ENCODE measurements at places on chromosomes 7 and 10.

GRCh38 chr10:108385963-108386362 is 1221.5 kb upstream of the SORCS1 start:
- no peak for DNase-seq

GRCh38 chr7:113444261-113444660 is 325.9 kb upstream of the SMIM30 start:
- DNase-seq, result no peak

GRCh38 chr7:116541951-116542350 is 17.1 kb downstream of the CAV1 start:
- DNase-seq, result no peak

DNA sequence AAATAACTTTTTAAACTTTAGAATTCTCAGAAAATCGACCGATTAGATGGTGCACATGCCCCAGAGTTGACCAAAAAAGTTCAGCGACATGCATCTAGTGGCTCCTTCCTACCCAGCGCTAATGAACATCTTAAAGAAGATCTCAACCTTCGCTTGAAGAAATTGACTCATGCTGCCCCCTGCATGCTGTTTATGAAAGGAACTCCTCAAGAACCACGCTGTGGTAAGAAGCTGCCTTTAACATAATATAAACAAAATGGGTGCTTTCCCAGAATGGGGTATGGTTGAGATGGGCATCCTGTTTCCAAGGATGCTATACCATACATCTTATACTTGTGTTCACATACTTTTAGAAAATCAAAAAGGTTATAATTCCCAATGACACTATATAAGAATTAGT is 24.6 kb downstream of the GLRX3 start:
- DNase-seq, result no peak

DNA sequence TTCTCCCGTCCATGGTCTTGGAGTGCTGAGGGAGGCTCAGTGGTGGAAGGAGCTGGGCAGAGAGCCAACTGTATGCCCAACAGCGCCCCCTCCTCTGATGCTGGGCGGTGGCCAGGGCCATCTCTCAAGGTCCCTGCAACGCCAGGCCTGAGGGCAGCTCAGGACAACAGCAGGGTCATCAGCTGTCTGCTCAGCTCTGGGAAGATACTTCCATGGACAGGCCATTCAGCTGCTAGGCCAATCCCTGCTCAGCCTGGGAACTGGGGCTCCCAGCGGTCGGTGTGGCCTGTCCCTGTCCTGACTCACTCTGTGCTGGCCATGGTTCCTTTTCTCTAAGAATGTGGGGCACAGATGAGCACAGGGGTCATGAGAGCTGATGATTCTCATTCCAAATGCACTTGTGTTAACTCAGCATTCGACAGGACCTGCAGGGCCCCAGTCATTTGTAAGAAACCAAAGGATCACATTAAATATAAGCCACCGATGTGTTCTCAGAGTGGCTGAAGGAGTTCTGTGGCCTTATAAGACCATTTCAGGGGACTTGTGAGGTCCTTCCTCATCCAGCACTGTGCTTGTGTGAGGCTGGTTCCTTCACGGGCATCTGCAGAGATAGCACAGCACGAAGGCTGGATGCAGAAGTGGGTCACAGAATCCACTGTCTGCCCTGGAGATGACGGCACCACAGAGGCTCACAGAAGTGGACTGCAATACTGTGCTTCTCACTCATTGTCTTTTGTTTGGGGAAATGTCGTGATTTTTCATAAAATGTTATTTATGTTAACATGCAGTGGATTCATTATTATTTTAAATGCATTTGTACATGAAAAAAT is 73.0 kb downstream of the ADCY1 start:
- no peak for DNase-seq

- DNase-seq, result no peak
Measured at GRCh38 chr7:79615466-79615865, 162.0 kb upstream of the MAGI2 start.

DNA sequence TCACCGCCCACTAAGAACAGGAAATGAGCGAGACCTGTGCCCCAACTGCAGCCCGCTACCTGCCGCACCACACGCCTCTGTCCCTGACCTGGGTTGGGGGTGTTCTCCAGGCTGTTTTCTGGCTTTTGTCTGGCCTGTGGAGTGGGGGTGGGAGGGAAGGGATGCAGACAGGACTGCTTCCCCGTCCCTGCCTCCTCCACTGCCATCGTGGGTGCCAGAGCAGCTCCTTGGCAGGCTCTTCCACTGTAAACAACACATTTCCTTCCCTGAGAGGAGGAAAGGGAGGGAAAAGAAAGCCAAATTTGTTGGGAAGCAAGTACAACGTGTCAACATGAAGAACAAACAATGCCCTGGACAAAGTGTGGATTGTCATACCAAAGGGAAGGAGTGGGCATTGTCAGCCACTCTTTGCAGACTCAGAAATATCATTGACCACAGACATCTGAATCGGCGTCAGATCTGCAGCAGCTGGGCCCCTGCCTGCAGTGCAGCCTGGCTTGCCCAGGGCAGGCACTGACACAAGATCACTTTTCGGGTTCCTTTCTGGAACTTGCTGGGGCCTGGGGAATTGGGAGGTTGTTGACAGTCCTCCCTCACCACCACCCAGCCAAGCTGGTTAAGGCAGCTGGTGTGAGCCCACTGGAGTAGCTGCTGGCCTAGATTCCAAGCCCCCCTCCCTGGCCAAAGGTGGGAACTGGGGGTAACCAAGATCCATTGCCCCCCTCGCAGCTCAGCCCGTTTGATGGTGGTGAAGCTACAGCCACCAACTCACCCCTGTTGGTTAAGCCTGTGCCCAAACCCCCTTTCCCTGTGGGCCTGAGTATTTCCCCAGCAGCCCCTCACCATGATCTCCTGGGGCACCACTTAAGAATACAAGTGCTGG is 22.6 kb upstream of the TRIM8 start:
- no peak for DNase-seq

- DNase-seq, result no peak
Measured at GRCh38 chr7:114901771-114902170, 20.1 kb upstream of the MDFIC start.

DNA sequence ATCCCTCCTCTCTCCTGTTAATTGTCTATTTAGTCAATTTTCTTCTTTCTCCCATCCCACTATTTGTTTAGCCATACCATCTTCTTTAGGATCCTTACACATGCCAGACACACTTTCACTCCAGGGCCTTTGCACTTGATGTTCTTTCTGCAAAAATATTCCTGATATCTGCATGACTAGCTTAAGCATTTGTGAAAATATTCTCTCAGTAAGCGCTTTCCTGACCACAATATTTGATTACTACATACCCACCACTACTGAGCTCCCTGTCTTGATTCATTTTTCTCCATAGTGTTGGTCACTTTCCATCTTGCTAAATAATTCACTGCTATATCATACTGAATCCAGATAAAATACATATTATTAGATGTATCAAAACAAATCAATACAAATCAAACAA is 75.1 kb downstream of the SEMA3D start:
- DNase-seq, result no peak

DNA sequence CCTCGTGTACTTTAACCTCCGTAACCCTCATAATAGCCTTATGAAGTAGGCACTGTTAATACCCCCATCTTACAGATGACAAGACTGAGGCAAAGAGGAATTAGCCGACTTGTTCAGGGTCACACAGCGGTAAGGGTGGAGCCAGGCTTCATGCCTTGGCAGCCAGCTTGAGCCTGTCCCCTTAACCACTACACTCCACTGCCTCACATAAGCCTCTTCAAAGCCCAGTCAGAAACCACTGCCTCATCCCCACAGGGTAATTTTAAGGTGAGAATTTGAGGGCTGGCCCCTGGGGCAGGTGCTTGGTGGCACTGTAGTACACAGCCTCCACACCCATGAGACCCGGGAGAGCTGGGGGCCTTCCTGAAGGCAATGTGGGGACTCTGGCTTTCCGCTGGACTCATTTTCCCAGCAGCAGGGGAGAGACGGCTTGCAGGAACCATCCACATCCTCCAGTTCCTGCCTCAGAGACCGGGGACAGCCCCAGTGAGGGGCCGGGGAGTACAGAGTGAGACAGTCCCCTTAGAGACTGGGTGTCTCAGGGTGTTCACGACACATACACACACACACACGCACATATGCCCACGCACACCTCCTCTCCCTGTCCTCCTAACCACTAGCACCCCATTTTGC is 7.6 kb upstream of the C10orf105 start:
- peak; percentile 45 for DNase-seq

GRCh38 chr7:157689269-157690057 is 352.7 kb downstream of the DNAJB6 start:
- no peak for DNase-seq

DNA sequence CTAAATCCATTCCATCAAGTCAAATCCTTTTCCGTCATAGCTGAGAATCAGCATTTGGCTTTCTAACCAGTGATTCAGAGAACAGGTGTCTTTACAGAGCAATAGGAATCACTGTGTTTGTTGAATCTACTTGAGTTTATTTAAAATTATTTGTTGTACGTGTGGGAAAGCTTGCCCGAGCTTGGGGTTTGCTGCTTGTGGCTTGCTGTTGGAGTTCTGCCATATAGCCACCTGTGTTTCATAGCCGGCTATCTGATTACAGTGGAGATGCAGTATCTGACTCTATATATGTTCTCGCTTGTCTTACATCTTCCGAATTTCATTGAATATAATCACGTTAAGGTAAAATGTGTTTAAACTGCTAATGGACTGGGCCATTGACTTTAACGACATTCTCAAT is 274.3 kb upstream of the MKI67 start:
- no peak for DNase-seq

DNA sequence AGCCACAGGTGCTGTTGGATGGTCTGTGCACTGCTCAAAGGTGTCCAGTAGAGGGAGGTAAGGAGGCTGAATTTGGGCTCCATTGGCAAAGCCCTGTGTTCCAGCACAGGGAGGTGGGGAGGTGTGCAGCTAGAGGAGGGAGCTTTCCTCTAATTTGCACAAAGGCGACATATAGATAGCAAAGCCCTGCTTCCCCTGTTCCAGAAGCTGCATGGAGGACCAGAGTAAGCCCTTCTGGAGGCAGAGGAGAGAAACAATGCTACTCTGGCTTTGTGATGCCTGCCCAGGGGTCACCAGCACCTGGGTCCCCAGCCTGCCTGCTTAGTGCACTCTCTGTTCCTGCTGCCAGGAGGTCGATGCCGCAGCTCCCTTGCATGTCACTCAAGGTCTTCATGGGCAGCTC is 3.4 kb upstream of the ARHGAP22 start:
- peak; percentile 7 for DNase-seq

DNA sequence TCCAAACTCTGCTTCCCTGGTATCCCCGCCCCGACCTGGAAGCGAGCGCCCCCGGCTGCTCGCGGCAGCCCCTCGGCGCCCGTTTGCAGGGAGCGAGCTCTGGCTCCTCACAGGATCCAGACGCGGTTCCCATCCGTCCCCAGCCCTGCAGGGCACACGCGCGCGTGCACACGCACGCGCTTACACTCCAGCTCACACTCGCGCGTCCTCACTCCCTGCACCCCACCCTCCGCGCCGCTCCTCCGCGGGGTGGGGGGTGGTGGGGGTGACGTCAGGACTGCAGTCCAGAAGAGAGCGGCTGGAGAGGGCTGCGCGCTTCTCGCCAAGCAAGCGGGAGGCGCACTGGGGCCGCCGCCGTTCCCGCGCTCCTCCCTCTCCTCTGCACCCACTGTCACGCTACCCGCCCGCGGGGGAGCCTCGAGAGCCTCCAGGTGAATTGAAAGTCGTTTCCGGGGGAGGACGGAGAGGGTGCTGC is 255.6 kb downstream of the OTUD1 start:
- no peak for DNase-seq

DNA sequence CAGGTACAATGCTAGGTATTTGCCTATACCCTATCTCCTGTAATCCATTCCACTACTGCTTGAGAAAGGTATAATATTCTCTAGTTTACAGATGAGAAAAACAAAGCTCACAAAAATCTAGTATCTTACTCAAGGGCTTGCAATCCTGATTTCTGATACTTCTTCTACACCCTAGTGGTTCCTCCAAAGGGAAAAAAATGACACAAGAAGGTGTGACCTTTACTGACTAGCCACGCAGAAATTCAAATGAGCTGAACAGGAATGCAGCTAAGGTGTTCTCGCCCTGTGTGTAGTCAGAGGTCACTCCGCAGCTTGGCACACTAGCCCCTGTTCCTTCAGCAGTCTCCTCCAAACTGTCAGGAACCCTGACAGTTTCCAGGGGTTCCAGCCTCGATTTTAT is 59.5 kb upstream of the TM9SF3 start:
- DNase-seq, result no peak

- DNase-seq, result no peak
Measured at GRCh38 chr10:77877441-77878344, 48.9 kb downstream of the DLG5 start.

- DNase-seq, result no peak
Measured at GRCh38 chr7:139588632-139589031, 65.1 kb downstream of the CLEC2L start.

DNA sequence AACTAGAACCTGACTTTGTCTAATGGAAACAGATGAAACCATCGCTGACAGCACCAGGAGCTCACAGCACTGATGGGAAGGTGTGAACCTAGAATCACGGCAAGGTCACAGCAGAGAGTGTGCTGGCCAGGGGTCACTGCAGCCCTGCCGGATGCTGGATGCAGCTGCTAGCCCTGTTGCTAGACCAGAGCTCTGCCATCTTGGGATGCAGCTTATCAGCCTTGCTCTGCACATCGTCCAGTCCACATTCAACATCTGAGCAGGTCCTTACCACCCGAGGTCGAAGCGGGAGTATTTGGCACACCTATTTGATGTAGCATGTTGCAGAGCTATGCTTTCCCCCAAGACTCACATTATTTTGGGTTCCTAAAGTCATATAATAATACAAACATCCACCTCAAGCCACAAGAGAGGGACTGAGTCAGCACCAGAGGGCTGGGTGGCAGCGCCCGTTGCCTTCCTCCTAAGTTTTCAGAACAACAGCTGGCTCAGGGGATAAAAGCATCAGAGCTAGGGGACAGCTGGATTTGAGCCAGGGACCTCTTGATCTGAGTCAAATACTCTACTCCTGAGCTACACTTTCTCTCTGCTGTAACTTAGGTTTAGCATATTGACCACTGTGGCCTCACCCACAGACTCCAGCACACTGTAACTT is 135.3 kb downstream of the ZNF467 start:
- DNase-seq, result no peak

- DNase-seq, result no peak
Measured at GRCh38 chr7:134727711-134728110, 51.7 kb upstream of the CALD1 start.

- no peak for DNase-seq
Measured at GRCh38 chr10:24849501-24850299, 102.7 kb downstream of the PRTFDC1 start.

- no peak for DNase-seq
Measured at GRCh38 chr10:66622050-66622449, 303.8 kb upstream of the LRRTM3 start.

Measured in activated CD4-positive, alpha-beta T cell treated with anti-CD3 and anti-CD28 coated beads for 24 hours (primary cell).